ENCODE measurements at places on chromosomes 7 and 10.

- DNase-seq: no peak
Observed at GRCh38 chr7:115352375-115352774, 430.5 kb downstream of the MDFIC start.

DNA sequence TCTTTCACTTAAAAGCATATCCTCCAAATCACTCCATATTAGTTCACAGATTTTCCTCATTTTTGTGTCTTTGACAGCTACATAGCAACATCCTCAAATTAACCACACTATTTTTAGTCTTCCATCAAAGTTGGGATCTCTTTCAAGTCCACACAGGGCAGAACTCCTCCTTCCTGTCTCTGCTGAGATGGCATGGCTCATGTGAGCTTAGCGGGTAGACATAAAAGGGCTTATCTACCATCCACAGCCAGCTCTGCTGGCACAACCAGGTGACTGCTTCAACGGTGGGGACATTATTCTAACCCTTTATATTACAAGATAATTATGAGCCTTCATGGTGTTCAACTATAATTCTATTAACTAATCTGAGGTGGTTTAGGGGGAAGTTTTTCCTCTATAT lies 35.5 kb downstream of the ICA1 start:
- DNase-seq: no peak

DNA sequence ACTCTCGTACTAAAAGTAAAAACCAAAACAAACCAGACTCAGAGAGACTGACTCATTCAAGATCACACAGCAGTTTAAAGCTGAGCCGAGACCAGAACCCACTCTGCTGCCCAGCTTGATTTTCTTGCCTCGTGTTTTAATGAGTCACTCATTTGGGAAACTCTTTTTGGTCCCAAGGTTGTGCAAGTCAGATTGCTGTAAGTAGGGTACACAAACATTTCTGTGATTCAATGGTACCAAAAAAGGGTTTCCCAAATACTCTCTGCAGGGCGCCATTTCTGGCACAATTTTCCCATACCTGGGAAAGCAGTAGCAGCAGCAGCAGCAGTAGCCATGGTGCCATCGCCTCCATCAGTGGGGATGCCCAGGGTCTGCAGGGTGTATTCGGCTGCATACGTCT lies 69.9 kb downstream of the ASAH2B start:
- no peak for DNase-seq

DNA sequence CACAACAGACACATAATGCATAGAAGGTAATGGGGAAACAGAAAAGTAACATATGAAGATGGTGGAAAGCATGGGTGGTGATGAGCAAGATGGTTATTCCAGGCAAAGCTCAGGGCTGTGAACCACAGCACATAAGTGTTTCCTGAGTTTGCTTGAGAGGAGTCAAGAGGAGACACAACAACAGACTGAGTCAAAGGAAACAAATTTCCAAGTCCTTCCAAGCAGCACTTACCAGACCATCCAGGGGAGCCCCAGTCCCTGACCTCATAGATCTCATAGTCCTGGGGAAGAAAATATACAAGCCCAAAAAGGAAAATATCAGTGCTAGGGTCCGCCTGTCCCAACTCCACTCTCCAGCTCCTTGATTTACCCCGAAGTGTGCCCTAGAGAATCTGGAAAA lies 216.6 kb upstream of the FZD1 start:
- DNase-seq: no peak

- no peak for DNase-seq
Observed at GRCh38 chr7:67343572-67343971, 346.9 kb downstream of the TYW1 start.

DNA sequence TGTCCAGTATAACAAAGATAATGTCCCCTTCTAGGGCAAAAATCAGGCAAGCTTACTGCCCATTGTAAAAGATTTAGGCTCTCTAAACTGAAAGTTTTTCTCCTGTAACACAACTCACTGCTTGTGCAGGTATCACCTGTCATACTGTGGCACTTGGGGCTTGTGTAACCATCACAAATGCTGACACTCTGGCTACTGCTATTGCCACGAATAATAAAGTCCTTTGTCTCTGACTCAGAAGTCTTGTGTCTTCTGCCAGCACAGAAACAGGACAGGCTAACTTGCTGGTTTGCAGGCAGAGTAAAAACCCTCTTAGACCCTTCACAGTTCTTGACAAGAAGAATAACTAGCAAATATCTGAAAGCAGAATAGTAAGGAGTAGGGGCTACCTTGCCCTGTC lies 273.9 kb downstream of the RPS24 start:
- no peak for DNase-seq

DNA sequence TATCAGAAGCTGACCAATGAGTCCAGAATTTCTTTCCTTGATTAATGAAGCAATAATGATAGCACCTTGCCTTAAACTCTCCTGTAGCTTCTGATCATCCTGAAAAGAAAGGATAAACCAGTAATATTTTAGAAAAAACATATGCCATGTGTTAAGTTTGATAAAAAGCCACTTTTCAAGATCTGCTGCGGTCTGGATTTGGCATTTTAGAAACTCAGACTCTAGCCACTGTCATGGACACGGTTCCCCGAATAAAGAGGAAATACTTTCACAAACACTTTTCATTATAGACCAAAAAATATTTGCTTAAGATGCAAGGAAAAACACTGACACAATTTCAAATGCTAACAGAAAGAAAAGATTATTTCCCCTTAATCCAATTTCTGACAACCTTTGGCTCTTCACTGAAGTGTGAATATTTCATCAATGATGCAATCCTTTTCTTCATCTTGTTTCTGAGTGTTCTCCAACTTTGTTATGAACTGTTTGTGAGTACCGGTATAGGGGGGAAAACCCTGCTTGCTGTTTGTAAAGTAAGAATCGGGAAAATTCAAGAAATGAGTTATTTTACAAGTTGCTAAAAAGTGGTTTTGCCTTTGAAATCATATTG lies 329.5 kb downstream of the CRPPA start:
- no peak for DNase-seq

- DNase-seq: no peak
Observed at GRCh38 chr7:36710186-36710791, 14.0 kb downstream of the AOAH start.

GRCh38 chr7:3937605-3938004 lies 636.6 kb downstream of the SDK1 start:
- no peak for DNase-seq

DNA sequence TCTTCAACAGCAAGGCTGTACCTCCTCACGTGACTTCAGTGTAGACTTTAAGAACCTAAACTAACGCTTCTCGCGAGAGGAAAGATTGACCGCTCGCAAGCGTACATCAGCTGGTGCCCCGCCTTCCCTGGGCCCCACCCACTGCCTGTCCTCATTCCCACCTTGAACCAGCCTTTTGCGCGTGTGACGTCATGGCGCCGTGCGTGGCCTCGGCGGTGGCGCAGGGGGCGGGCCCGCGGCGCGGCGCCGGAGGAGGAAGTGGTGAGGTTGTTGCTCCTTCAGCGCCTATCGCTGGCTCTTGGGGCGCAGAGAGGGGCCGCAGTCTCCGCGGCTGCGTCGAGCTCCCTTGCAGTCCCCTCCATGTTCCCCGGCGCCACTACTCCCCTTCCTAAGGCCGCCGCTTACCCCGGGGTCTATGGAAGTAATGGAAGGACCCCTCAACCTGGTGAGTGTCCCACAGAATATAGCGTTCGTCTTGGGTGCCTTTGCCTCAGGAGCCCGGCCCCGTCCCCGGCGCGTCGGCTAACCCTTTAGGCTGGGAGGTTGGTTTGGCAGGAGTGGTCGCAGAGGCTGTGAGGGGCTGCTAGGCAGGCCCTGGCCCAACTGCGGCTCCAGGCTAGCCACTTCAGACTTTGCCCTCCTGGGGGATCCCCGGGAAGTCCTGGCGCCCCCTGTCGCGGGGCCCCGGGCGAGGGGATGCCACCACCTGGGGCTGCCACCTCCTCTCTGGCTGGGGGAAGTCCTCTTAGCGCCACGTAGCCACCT lies at the start of gene NRBF2:
Gene NRBF2 (plus strand): TSS at position 273 of the 765 bp plus-strand sequence. CDS start 143 bp downstream, at position 416.
- peak; percentile 98 for DNase-seq

DNA sequence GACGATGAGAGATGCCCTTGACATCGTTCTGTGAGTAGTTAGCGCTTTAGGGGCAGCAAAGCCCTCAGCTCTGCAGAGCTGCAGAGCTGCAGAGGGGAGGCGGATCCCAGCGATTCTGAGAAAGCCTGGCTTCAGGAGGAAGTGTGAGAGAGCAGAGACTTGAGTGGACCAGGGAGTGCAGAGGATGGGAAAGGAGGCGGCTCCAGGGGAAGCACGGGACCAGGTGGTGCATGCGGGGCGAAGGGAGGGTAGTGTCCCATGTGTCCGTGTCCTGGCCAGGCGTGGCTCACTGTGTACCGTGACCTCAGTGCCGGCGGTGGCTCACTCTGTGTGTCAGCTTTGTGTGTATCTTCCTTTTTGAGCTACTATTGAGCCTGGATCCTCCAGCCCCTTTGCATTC lies 250.8 kb upstream of the PITRM1 start:
- no peak for DNase-seq

GRCh38 chr10:50224330-50224952 lies 26.9 kb downstream of the ASAH2 start:
- peak; percentile 14 for DNase-seq

- no peak for DNase-seq
Observed at GRCh38 chr7:124712017-124712416, 53.6 kb downstream of the GPR37 start.

GRCh38 chr10:129892548-129893052 lies 71.5 kb downstream of the EBF3 start:
- DNase-seq: no peak

DNA sequence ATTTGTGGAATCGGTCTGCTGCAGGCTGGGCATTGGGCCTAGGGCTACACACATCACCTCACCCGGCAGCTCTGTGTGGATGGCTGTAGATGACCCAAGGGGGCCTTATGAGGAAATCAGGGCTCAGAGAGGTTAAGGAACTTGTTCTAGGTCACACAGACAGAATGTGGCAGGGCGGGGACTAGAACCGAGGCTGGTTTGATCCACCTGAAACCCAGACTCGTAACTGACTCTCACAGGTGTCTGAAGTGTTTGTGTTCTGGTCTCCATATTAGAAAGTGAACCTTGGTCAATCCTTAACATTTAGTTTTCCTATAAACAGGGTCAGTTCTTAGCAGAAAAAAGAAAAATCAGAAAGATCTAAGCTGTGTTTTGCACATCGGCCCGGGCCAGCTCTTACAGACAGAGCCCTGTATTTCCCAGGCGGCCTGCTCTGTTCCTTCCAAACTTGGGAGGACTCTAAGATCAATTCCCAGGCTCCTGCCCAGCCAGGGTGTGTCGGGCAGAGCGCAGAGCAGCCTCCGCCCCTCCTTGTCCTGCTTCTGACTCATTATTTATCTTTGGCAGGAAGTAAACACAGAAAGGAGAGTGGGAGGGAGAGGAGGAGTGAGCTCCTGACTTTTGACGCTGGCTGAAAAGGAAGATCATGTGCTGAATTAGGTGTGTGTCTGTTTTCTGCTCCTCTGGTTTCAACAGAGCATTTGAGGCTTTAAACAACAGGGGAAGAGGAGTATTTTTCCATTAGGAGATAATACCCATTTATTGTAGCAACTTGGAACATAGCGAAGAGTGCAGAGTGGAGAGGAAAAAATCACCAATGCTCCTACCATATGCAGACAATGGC lies 74.1 kb downstream of the TACC2 start:
- no peak for DNase-seq

- DNase-seq: no peak
Observed at GRCh38 chr10:31290386-31290785, 28.6 kb upstream of the ZEB1 start.

DNA sequence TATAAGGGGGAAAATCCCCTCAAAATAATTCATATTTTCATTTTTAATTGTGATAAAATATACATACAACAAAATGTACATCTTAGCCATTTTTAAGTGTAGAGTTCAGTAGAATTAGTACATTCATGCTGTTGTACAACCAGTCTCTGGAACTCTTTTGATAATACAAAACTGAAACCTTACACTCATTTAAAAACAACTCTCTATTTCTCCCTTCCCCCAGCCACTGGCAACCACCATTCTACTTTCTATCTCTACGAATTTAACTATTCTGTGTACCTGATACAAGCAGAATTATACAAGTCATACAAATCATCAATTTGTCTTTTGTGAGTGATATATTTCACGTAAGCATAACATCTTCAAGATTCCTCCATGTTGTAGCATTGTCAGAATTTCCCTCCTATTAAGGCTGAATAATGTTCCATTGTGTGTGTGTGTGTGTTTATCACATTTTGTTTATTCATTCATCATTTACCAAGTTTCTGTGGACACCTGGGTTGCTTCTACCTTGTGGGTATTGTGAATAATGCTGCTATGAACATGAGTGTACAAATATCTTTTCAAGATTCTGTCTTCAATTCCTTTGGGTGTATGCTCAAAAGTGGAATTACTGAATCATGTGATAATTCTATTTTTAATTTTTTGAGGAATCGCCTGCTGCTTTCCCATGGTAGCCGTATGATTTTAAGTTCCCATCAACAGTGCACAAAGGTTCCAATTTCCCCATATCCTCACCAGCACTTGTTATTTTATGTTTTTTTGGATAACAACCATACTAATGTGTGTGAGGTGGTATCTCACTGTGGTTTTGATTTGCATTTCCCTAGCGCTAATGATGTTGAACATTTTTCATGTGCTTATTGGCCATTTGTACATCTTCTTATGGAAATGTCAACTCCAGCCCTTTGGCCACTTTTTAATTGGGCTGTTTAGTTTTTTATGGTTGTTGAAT lies 4.7 kb upstream of the EBLN1 start:
- DNase-seq: no peak

- DNase-seq: no peak
Observed at GRCh38 chr10:90945491-90946070, 24.7 kb upstream of the ANKRD1 start.

- no peak for DNase-seq
Observed at GRCh38 chr7:7675686-7676085, 35.1 kb downstream of the UMAD1 start.

DNA sequence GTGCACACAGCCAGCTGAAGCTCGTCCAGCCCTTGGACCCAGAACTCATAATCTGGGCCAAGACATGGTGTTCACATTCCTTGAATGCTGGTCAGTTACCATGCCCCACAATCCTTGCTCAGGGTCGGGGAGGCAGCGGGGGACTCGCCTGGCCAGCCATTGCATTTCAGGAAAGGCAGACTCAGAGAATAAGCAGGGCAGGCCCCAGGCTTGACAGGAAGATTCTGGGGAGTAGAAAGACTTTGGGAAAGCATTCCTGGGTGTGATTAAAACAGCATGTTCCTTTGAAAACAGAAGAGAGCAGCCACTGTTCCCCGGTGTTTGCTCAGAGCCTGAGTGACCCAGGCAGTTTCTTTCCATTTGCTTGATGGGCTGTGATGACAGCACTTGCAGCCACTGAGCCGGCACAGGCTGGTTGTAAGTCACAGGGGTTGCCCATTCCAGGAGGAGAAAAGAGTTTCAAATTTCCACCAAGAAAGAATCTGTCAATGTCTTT lies 473.7 kb downstream of the TYW1 start:
- DNase-seq: no peak

GRCh38 chr7:50869108-50869725 lies 86.5 kb upstream of the GRB10 start:
- DNase-seq: no peak

- no peak for DNase-seq
Observed at GRCh38 chr7:16130111-16131110, 290.9 kb downstream of the CRPPA start.
